ENCODE measurements at places on chromosomes 4 and X. TPM values are rescaled to one million over a fixed set of nuclear protein-coding genes. Genes with fewer than 3 reads are reported as not detected.

Gene DACH2
- not detected for total RNA-seq

Gene ANOS1
- 0.04 TPM for total RNA-seq

GRCh38 chr4:6425336-6425735 is 47.1 kb downstream of the PPP2R2C start:
- peaks cover 2% of the 10 kb centered on the region for H3K27me3 ChIP-seq
- no peaks in the 10 kb centered on the region for H3K36me3 ChIP-seq
- DNase-seq, result no peak
- no peaks in the 10 kb centered on the region for H3K4me1 ChIP-seq
- H3K27ac ChIP-seq, result no peak overlapping the region
- no peak overlapping the region for H3K4me3 ChIP-seq

DNA sequence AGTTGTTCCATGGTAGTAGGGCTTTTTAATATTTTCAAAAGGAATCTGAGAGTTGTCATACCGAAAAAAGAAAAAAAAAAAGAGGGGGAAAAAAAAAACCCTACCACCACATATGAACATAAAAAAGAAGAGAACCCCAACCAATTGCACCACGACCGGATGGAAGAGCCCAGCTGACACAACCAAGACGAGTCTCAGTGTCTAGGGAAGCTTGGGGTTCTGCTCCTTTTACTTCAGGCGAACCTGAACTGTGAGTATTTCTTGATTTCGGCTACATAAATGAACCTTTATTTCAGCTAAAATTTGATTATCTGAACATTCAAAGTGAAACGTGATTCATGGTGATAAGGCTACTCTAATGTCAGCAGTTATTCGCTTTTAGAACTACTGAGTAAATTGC is at the start of gene GPR34:
TSS of gene GPR34 (plus strand) at position 139 of the 400 bp plus-strand sequence. CDS start 6,661 bp downstream, outside the sequence.
- no peaks in the 10 kb centered on the region for H3K36me3 ChIP-seq
- H3K4me1 ChIP-seq, result peaks cover 44% of the 10 kb centered on the region
- H3K27me3 ChIP-seq, result no peaks in the 10 kb centered on the region
- peak within 1 kb of the TSS; percentile 40 for H3K4me3 ChIP-seq

DNA sequence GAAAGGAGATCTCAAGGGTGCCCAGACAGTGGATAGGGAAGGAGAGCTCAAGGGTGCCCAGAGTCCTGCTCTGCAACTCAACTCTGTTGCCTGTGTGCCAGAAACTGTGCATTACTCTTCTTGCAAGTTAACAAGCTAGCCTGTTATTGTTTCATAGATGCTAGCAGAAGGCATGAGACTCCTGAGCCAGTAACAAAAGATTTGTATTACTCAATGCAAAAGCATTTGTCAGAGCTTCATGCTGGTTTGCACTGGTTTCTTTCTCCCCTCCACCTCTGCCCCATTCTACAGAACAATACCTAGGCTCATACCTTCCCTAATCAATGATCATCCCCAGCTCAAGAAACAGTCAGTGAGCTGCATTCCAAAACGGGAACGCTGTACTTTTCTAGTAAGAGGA is 124.5 kb upstream of the NEIL3 start:
- no peaks in the 10 kb centered on the region for H3K36me3 ChIP-seq
- no peaks in the 10 kb centered on the region for H3K27me3 ChIP-seq
- no peak overlapping the region for H3K4me3 ChIP-seq
- no peak overlapping the region for H3K27ac ChIP-seq
- H3K4me1 ChIP-seq, result no peaks in the 10 kb centered on the region

GRCh38 chr4:176340871-176341685 is 21.3 kb downstream of the SPCS3 start:
- no peak overlapping the region for H3K27ac ChIP-seq
- no peaks in the 10 kb centered on the region for H3K27me3 ChIP-seq
- H3K4me3 ChIP-seq, result no peak overlapping the region
- peaks cover 5% of the 10 kb centered on the region for H3K4me1 ChIP-seq
- DNase-seq, result no peak
- H3K36me3 ChIP-seq, result peaks cover 8% of the 10 kb centered on the region

- no peak overlapping the region for H3K27ac ChIP-seq
- H3K4me1 ChIP-seq, result peaks cover 2% of the 10 kb centered on the region
- H3K4me3 ChIP-seq, result no peak overlapping the region
- no peaks in the 10 kb centered on the region for H3K27me3 ChIP-seq
Observed at GRCh38 chrX:13158911-13159310, 114.5 kb upstream of the FAM9C start.

Gene KLHL34
- 0.47 TPM for total RNA-seq

GRCh38 chrX:2542826-2543521 is 42.2 kb upstream of the DHRSX start:
- H3K4me3 ChIP-seq, result no peak overlapping the region
- H3K27ac ChIP-seq, result no peak overlapping the region
- H3K27me3 ChIP-seq, result peaks cover 4% of the 10 kb centered on the region
- H3K4me1 ChIP-seq, result no peaks in the 10 kb centered on the region

GRCh38 chr4:2489841-2490552 is 21.1 kb downstream of the RNF4 start:
- peak overlapping the region; percentile 80 for H3K27ac ChIP-seq
- peaks cover 51% of the 10 kb centered on the region for H3K36me3 ChIP-seq
- H3K27me3 ChIP-seq, result no peaks in the 10 kb centered on the region
- H3K4me3 ChIP-seq, result no peak overlapping the region

Gene HPGD
- 5.5 TPM for total RNA-seq

GRCh38 chr4:109166126-109166525 is 136.3 kb downstream of the COL25A1 start:
- no peak overlapping the region for H3K4me3 ChIP-seq
- no peak overlapping the region for H3K27ac ChIP-seq
- no peaks in the 10 kb centered on the region for H3K36me3 ChIP-seq
- peaks cover 1% of the 10 kb centered on the region for H3K27me3 ChIP-seq
- no peak for DNase-seq
- H3K4me1 ChIP-seq, result no peaks in the 10 kb centered on the region

Gene OPRPN
- not detected for total RNA-seq

DNA sequence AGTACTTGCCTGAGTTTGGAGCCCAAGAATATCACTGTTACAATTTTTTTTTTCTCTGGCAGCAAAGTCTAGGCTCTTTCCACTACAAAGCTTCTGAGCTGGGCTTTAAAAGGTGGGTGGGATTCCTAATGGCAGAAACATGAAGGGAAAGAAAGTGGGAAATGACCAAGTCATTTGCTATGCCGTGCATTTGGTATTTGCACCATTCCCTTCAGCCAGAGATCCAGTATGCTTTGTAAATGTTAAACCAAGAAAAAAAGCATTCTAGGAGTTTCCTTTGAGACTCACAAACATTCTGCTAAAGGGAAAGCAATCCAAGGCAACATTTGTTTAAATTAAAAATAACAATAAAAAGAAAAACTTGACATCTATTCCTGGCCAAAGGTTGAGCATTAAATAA is 451.2 kb downstream of the RAB28 start:
- no peaks in the 10 kb centered on the region for H3K27me3 ChIP-seq
- no peak overlapping the region for H3K27ac ChIP-seq
- H3K4me3 ChIP-seq, result no peak overlapping the region
- no peaks in the 10 kb centered on the region for H3K4me1 ChIP-seq

DNA sequence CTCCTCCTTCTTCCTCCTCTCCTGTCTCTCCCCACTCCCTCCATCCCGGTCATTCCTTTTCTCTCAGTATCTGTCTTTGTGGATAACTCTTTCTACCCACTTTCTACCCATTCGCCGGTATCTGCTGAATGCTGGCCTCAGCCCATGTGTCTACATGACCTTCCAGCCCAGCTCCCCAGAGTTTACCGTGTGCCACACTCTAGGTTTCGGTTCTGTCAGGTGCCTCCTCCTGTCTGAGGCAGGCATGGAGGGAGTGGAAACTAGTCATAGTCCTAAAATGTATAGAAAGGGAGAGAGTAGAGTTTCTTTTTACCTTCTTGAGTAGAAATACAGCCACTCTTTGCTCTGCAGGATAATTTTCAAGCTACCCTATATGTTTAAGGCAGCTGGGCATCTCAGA is 33.5 kb upstream of the SCRG1 start:
- no peaks in the 10 kb centered on the region for H3K36me3 ChIP-seq
- no peaks in the 10 kb centered on the region for H3K4me1 ChIP-seq
- H3K4me3 ChIP-seq, result no peak overlapping the region

DNA sequence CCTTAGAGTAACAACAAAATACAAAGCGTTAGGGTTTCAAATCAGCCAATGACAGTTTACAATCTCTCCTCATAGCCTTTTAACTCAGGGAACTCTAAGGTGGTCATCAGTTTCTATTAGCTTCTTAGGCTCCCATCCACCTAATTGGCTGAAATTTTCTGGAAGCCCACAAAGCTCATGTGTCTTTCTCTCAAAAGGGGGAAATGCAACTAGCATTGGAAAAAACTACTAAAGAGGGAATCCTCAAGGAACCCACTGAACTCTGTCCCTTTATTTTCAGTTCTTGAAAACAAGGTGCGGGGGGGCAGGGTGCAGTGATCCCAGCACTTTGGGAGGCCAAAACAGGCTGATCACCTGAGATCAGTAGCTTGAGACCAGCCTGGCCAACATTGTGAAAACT is 56.4 kb downstream of the PDGFC start:
- H3K4me1 ChIP-seq, result no peaks in the 10 kb centered on the region
- no peaks in the 10 kb centered on the region for H3K27me3 ChIP-seq
- H3K36me3 ChIP-seq, result no peaks in the 10 kb centered on the region
- DNase-seq, result no peak
- H3K4me3 ChIP-seq, result no peak overlapping the region

GRCh38 chr4:87961993-87962392 is 13.5 kb upstream of the SPP1 start:
- peaks cover 2% of the 10 kb centered on the region for H3K27me3 ChIP-seq
- no peaks in the 10 kb centered on the region for H3K36me3 ChIP-seq

GRCh38 chr4:146510942-146511341 is 10.8 kb downstream of the SLC10A7 start:
- H3K4me3 ChIP-seq, result no peak overlapping the region
- H3K36me3 ChIP-seq, result peaks cover 23% of the 10 kb centered on the region
- DNase-seq, result no peak
- no peaks in the 10 kb centered on the region for H3K27me3 ChIP-seq

- H3K27ac ChIP-seq, result no peak overlapping the region
- H3K27me3 ChIP-seq, result no peaks in the 10 kb centered on the region
- H3K36me3 ChIP-seq, result no peaks in the 10 kb centered on the region
- no peaks in the 10 kb centered on the region for H3K4me1 ChIP-seq
- H3K4me3 ChIP-seq, result no peak overlapping the region
Observed at GRCh38 chr4:40812856-40813255, 63.1 kb downstream of the NSUN7 start.

DNA sequence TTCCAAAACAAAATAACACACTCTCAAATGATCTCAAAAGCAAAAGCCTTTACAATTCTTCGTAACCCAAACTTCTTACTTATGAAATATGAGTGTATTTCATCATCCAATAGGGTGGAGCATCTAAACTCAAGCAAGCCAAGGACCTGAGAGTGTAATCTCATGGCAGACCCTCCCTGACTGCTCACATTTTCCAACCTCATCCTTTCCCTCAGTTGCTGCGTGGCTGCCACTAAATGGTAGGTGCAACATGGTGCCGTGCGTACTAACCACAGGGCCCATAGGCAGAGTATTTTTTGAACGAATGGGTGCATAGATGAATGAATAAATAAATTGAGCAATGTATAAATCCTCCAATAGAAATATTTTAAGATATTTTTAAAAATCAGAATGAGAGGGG is 45.4 kb downstream of the TTC29 start:
- DNase-seq, result peak; percentile 7
- no peak overlapping the region for H3K27ac ChIP-seq
- peaks cover 8% of the 10 kb centered on the region for H3K27me3 ChIP-seq
- peaks cover 1% of the 10 kb centered on the region for H3K4me1 ChIP-seq

Gene CLGN
- 0.31 TPM for total RNA-seq

- H3K4me1 ChIP-seq, result peaks cover 41% of the 10 kb centered on the region
- peak overlapping the region; percentile 100 for H3K27ac ChIP-seq
- H3K27me3 ChIP-seq, result no peaks in the 10 kb centered on the region
- H3K4me3 ChIP-seq, result peak overlapping the region; percentile 90
- H3K36me3 ChIP-seq, result peaks cover 10% of the 10 kb centered on the region
Observed at GRCh38 chrX:53716328-53717088, 30.0 kb upstream of the HUWE1 start.

- H3K4me3 ChIP-seq, result no peak overlapping the region
- no peak overlapping the region for H3K27ac ChIP-seq
- H3K27me3 ChIP-seq, result no peaks in the 10 kb centered on the region
- H3K4me1 ChIP-seq, result peaks cover 7% of the 10 kb centered on the region
- no peaks in the 10 kb centered on the region for H3K36me3 ChIP-seq
Observed at GRCh38 chrX:69117876-69118526, 47.3 kb downstream of the PJA1 start.

DNA sequence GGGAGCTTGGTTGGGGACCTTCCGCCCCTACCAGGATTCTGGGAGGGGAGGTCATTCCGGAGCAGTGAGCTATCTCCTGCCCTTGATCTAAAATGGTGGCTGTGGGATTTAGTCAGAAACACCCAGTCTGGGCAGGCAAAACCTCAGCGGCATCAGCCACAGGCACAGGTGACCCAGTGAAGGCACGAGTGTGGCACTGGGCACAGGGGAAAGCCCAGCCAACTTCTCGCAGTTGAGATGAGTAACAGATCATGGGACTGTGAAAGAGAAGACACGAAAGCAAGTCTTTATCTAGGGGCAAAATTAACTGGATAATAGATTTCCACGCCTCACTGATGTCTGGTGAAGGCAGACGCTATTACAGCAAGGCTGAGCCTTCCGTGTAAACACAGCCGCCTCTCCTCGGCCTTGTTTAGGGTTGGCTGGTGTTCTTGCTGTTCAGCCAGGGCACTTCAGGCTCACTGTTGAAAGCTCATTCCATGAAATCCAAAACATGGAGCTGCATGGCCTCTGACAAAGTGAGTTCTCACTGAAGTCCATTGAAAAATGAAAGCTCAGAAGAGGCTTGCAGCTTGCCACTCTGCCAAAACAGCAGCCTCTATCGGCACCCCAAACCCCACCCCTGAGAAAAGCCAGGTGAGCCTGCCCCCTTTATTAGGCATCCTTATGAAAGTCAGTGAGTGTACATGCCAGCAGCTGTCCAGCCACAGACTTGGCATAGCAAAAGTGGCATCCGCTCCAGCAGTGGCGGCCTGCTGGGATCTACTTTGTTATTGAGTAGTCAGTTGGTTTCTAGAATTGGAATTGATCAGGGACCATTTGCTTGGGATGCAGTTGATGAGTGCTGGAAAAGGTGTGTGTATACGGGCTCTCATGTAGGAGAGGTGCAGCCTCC is 102.3 kb upstream of the MTM1 start:
- H3K4me3 ChIP-seq, result no peak overlapping the region
- H3K27ac ChIP-seq, result no peak overlapping the region
- no peaks in the 10 kb centered on the region for H3K36me3 ChIP-seq
- H3K4me1 ChIP-seq, result no peaks in the 10 kb centered on the region

GRCh38 chr4:16677001-16677944 is 221.2 kb downstream of the LDB2 start:
- H3K27me3 ChIP-seq, result peaks cover 4% of the 10 kb centered on the region
- H3K36me3 ChIP-seq, result no peaks in the 10 kb centered on the region
- no peak for DNase-seq
- H3K4me1 ChIP-seq, result no peaks in the 10 kb centered on the region
- no peak overlapping the region for H3K4me3 ChIP-seq

DNA sequence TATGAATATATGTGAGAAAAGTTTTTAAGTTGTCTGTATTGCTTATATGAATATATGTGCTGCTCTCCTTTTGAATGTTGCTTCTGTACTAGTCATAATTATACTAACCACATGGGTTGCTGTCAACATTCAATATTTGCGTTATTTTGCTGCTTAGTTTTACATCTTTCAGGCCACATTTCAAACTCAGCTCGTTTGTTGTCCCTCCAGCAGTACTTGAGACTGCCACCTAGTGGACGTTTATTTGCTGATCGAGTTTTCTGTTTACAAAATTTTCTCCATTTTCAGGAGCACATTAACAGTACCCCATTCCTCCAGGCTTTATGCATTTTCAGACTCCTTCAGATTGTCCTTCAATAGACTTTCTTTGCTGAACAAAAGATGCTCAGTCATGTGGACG is 75.8 kb downstream of the NUDT11 start:
- peaks cover 8% of the 10 kb centered on the region for H3K4me1 ChIP-seq
- no peaks in the 10 kb centered on the region for H3K27me3 ChIP-seq
- no peak overlapping the region for H3K4me3 ChIP-seq
- no peaks in the 10 kb centered on the region for H3K36me3 ChIP-seq
- H3K27ac ChIP-seq, result no peak overlapping the region

Gene RAB40AL
- total RNA-seq, result not detected
